ENCODE measurements at places on chromosomes 5 and 9.

- DNase-seq = no peak
Observed at GRCh38 chr9:136697146-136697820, 10.0 kb upstream of the AGPAT2 start.

DNA sequence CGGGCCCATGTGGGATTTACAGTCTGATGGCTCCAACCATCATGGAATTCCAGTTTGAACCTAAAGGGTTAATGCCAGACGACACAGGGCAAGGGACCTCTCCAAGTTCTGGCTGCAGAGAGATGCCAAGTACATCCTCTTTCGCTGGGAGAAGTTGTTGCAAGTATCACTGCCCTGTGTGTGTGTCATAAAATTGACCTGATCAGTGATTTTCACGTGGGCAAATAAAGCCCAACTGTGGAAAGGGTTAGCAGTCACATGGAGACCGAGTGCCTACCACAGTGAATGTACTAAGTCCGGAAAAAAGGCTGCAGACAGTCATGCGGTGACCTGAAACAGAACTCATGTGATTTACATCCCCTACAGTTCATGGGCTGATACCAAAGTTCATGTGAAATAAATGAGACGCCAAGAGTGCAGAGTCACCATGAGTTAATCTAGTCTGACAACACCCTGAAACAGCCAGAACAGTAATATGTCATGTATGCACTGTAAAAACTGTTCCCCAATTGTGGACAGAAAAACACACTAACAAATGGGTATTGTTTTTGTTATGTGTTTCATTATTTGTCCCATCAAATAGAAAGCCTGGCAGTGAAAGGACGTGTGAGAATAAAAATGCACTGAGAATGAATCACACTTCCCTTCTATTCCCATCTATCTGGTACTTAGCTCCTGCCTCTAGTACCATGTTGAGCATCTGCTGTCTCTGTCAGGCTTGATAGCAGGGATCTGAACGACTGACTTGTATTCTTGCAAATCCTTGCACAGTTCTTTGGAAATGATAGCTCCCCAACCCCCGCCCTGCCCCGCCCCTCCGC, 115.7 kb downstream of the SUSD1 start:
- no peak for DNase-seq

- no peak for DNase-seq
Observed at GRCh38 chr9:32500768-32501167, 25.2 kb downstream of the RIGI start.

- DNase-seq = no peak
Observed at GRCh38 chr5:68965926-68966325, 127.9 kb upstream of the SLC30A5 start.

- DNase-seq = no peak
Observed at GRCh38 chr5:157113002-157113401, 4.2 kb upstream of the HAVCR2 start.

DNA sequence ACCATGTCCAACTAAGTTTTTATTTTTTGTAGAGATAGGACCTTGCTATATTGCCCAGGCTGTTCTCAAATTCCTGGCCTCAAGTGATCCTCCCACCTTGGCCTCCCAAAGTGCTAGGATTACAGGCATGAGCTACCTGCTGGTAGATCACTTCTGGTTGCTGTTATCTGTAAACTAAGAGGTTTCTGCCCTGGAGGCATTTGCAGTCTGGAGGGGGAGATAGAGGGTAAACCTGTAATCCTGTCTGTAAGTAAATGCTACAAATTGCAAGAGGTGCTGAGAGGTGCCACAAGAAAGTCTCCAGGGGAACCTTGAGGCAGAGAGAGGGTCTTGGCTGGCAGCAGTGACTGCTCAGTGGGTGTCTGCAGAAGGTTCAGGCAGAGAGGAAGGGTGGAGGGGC, 29.0 kb upstream of the GGTA1 start:
- DNase-seq = no peak

DNA sequence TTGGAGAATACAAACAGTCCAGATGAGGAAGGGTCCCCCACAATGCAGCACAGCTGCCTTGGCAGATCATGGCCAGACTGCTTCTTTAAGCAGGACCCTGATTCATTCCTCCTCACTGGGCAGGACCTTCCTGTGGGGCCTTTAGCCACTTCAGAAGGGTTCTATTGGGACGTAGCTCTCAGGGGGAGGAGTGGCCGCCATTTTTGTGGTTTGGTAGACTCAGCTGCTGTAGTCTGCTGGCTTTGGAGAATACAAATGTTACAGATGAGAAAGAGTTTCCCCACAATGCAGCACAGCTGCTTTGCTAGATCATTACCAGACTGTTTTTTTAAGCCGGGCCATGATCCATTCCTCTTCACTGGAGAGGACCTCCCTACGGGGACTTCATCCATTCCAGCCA, 57.4 kb downstream of the TMEM38B start:
- no peak for DNase-seq

GRCh38 chr9:20925256-20926045, 106.0 kb downstream of the HACD4 start:
- no peak for DNase-seq

DNA sequence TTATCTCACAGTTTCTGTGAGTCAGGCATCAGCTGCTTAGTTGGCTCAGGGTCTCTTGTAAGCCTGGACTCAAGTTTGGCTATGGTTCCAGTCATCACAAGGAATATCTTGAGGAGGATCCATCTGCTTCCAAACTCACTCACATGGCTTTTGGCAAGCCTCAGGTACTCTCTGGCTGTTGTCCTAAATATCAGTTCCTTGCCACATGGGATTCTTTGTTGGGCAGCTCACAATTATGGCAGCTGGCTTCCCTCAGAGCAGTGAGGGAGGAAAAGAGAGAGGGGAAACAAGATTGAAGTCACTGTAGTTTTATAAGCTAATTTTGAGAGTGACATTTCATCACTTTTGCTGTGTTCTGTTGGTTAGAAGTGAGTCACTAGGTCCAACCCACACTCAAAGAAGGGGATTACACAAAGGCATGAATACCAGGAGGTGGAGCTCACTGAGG, 144.5 kb downstream of the GCNT1 start:
- DNase-seq = no peak

DNA sequence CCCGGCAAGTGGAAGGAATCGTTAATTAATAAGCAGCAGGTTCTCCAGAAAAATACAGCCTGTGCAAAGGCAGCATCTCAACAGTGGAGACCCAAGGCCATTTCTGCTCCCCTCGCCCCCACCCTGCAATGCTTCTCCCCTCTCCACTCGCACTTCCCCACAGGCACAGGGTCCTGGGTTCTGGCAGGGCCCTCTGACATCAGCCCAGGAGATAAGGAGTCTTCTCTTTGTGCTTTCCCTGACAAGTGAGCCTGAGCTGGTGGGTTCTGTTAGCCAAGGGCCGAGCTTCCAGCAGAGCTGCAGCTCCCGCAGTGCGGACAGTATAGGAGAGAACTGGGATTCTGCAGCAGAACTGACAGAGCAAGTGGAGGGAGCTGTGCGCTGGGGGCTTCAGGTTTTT, 257.5 kb downstream of the NSG2 start:
- no peak for DNase-seq

- no peak for DNase-seq
Observed at GRCh38 chr9:121071370-121071755, 3.4 kb upstream of the CNTRL start.

DNA sequence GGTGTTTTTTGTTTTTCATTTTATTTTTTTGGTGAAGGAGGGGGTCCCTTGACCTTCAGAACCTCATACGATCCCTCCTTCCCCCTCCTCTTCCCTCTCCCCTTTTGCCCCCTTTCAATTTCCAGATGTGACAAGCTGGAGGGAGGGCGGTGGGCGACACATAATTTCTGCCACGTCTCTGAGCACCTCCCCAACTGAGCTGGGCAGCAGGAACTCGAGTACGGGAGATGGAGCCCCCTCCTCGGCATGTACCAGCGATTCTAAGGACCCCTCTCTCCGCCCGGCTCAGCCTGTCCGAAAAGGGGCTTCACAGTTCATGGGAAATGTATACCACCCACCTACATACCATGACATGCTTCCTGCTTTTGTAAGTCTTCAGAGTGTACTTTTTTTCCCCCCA, 52.4 kb downstream of the PRRC2B start:
- no peak for DNase-seq

Data from GM20000 (cell line).